ENCODE measurements at places on chromosomes 5 and 9.
A peak's percentile ranks its signal among the peaks of the same experiment; 100 is the strongest.

DNA sequence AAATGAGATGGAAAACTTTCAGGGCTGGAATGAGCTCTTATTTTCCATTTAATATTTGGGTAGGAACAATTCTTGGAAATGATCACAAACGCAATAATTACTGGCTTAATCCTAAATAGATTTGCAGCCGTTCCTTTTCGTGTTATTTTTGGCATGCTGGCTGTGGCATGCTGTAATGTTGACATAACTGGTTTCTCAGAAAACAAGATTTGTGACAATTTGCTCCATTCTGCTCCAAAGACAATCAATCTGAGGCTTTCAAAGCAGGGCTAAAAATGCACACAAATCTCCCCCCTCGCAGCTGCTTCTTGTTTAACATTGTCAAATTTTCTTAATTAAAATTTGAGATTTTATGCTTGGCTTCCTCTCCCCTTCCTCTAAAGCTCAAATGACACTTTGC is 151.2 kb downstream of the TTC39B start:
- no peak for DNase-seq

DNA sequence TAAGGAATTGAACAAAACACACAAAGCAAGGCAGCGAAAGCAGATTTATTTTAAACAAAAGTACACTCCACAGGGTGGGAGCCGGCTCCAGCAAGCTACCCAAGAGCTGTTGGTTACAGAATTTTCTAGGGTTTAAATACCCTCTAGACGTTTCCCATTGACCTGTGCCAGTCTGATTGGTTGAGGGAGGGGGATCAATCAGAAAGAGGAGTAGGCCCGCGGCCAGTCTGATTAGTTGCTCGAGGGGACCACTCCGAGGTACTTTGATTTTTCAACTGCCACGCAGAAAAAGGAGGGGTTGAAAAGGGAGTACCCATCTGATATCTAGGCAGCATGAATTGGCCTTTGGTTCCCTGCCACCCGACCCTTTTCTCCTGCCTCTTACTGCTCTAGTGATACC is 998 bp downstream of the SRP19 start:
- peak; percentile 3 for DNase-seq

DNA sequence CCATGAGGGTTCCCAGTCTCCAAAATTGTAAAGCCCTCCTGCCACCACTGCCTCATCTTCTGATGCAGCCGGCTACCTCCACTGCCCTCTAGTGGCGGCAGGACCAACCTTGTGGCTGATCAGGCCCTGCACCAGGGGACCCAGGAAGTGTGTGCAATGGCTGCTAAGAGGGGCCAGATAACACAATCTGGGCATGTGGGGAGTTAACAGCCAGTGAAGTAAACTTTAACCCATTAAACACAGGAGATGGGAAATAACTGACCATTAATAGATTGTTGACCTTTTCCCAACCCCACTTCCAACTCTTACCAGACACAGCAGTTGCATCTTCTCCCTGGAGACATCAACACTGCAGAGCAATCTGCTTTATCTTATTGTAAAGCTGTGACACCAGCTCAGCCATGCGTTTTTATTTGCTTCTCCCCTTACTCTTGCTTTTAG is 63.3 kb downstream of the FREM1 start:
- peak; percentile 53 for DNase-seq

- DNase-seq = peak; percentile 76
Observed at GRCh38 chr5:179827680-179828079, 7.0 kb downstream of the SQSTM1 start.

Data from EL (cell line).